ENCODE measurements at places on chromosomes 2 and 18.

- no peak for DNase-seq
Observed at GRCh38 chr2:136055929-136056688, 61.8 kb downstream of the CXCR4 start.

DNA sequence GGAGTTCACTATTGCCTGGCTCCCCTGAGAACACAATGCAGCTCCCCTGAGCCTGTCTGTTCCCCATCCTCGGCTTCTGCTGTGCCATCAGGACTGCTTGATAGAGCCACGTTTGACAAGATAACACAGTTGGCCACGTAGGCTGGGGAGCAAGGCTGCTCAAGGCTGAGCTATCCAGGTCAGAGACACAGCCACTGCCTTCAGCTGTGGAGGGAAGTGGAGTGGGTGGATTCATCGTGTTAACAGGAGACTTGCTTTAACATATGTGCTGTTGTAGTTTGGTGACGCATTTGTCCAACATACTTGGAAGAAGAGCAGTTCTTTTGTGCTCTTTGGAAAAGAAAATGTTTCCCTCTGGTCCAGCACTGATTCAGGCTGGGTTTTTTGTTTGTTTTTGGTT is 68.8 kb downstream of the WDSUB1 start:
- no peak for DNase-seq

DNA sequence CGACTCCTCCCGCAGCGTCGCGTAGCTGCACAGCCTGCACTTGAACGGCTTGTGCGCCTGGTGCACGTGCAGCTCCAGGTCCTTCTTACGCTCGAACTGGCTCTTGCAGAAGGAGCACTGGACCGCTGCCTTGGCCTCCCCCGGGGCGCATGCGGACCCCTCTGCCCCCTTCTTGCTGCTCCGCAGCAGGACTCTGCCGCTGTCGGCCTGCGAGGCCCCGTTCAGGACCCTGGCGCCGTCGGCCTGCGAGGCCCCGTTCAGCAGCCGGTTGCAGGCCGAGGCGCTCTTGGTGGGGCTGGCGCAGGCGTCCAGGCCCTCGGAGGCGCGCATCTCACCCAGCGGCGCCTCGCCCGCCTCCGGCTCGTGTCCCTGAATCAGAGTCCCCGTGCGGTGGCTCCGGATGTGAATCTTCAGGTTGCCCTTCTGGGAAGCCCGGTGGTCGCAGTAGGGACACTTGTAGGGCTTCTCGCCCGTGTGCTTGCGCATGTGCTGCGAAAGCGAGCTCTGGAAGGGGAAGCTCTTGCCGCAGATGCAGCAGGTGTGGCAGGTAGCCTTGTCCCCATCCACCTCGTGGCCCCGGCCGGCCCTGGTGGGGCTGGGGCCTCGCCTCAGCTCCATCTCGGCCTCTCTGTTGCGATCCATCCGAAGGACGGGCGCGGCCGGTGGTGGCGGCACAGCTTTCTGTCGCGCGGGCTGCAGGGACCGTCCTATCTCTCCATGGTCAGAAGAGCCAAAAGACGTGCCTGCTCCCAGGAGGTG is 52.5 kb downstream of the ZNF516 start:
- DNase-seq: no peak

DNA sequence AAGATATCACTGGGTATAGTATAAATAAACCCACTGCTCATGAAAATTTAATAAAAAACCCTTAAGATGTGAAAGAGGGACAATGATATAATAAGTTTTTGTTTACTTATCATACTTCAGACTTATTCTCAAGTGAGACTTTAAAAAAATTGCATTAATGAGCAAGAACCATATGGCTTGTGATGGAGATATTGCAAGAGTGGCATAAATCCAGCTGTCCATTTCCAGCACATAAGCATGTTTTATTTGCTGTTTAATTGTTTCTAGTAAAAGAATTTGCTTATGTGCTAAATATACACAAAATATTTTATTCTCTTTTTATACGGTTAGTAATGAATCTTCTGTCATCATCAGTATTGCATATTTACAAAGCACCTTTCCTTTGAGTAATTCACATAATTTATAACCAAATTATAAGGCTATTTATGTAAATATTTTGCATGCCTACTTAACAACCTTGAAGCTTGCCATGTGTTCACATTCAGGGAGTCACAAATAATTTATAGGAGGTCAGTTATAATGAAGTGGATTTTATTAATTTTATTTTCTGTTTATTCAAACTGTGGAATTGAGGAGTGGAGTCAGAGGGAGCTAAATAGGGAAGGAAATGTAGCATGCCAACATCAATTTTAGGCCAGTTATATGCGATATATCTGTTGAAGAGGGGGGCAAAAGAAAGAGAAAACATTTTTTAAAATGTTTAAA is 318.5 kb upstream of the CWC22 start:
- DNase-seq: no peak

- no peak for DNase-seq
Observed at GRCh38 chr2:70503896-70504295, 49.7 kb downstream of the TGFA start.

All from stimulated activated CD8-positive, alpha-beta memory T cell treated with anti-CD3 and anti-CD28 coated beads, Interleukin-2, amount 100 ng/mL, for 48 hours (primary cell).